ENCODE measurements at places on chromosomes 3 and 15.

- no peak for DNase-seq
Observed at GRCh38 chr3:110579840-110580550, 491.6 kb upstream of the NECTIN3 start.

- DNase-seq = no peak
Observed at GRCh38 chr15:68447976-68448755, 16.2 kb upstream of the ITGA11 start.

- DNase-seq = no peak
Observed at GRCh38 chr15:48981941-48982340, 18.2 kb upstream of the SHC4 start.

DNA sequence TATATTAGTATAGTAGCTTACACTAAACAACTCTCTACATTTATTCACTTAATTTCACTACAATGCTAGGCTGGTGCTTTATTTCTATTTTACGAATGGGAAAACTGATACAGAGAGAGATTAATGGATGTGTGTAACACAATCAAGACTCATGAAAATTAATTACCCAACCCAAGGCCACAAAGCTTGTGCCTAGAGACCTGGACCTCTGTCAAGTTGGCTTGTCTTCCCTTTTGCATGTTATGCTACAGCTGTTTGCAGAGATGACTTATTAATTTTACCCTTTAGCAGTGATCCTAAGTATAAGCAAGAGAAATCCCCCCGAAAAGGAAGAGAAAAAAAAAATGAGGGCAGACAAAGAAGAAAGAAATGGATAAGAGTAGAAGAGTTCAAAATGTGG is 162.5 kb downstream of the C3orf38 start:
- DNase-seq = no peak

DNA sequence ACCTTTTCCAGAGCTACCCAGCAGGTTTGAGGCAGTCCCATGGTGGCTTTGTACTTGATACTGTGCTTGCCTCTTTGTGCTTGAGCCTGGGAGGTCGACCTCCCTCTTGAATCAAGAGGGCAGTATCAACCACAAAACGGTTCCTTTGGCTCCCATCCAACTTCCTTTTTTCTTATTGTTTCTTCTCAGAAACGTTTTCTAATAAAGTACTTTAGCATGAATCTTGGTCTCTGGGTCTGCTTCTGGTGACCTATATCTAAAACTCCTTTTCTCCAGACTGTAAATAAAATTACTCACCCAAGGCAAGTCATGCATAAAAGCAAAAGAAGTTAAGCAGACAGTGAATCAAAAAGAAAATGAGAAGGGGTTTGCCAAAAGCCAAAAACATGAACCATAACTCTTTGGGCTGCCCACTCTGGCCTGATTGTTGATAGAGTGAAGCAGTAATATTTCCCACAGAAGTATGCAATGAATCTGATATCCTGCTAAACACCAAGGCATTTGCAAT is 112.2 kb upstream of the SLC4A7 start:
- no peak for DNase-seq

DNA sequence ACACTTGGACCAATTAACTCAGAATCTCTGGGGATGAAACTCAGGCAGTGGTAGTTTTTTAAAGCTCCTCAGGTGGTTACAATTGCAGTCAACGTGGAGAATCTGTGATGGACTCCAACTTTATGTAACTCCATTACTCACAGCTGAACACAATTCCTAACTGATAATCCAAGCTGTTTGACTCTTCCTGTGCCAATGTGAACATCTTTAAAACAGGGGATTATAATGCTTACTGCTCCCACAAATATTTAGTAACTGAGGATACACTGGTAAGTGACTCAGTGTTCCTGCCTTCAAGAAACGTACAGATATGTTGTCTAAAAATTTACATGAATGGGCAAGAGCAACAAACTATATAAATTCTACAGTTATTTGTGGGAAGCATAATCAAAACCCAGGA is 85.6 kb downstream of the OSBPL10 start:
- no peak for DNase-seq

GRCh38 chr3:194522579-194523046 is 35.8 kb upstream of the ATP13A3 start:
- DNase-seq = no peak

DNA sequence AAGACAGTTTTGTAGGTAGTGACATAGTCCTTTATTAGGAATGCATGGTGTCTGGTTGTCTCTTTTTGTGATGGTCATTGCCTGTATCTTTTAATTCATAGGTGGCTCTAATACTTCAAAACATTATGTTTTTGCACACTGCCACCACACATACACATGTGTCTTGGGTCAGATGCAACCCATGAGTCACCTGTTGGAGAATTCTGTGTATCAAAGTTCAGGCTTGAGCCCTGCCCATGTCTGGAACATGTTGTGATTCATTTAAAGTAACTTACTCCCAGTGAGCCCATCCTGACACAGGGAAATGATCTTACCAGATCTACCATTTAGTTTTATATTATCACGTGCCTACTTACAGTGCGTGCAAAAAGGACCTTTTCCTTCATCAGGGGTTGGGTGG is 142.7 kb downstream of the GHSR start:
- DNase-seq = no peak

DNA sequence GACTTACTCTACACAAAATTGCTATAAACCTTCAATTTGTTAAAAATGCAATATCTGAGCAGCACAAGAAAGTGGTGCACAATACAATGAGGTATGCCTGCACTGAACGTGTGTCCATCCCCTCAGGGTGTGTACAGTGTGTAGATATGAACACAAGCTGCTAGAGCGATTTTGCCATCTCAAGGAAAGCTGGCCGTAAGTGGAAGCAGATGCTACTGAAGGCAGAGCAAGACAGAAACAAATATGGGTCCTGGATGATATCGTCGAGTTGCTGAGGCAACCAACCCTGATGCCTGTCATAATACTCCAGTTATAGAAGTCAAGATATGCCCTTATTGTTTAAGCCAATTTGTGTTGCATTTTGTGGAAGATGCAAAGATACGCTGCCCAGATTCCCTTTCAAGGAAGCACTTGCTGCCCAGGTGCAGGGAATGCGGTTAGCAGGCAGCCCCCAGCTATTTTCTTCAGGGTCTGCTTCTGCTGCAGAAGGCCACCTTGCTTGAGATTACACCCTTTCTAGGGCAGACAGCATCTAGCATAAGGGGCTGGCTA is 25.8 kb upstream of the EHHADH start:
- DNase-seq = no peak

DNA sequence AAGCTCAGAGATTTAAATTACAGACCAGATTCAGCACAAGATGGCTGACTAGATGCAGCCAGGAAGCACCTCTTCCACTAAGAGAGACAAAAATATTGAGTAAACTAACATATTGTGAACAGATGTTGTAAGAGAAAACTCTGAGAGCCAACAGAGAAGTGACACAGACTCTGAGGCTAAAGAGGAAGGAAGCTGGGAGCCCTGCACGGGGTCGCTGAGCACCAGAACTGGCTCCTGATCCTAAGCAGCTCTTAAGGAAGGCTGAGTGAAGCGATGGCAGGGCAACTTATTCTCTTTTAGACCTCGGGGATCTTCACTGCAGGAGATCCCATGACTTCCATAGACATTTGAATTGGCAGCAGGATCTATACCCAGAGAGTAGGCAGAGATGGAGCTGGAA is 578.0 kb upstream of the GRM7 start:
- no peak for DNase-seq

DNA sequence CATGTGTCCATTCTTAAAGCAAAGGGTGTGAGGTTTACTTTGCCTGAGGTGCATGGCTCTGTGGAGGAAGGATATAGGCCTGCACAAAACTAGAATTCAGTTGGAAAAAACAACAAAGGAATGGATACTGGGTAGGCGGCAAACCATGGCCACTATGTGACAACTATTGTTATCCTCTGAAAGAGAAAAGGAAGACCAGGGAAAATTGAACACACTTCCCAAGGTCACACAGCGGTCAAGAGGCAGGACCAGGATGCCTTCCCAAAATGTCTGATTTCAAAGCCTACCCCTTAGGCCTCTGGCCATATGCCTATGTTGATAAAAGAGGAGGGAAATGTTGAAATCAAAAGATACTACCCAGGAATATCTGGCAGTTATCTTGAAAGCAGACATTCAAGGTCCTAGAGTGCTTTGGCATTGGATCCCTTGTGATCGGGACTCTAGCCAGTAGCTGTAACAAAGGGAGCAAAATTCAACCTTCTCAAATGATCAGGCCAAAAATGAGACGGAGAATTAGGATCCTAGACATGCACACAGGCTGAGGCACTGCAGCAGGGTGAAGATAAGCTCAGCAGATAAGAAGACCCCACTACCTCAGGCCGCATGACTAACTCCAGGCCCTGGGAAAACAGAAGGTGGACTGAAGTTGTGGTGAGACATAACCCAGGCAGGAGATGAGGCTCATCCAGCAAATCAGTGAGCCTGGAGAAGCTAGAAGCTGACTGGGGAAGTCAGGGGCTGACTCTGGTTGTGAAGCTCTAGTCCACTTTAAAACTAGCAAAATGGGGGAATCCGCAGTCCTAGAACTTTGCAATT is 292.2 kb downstream of the NEK10 start:
- DNase-seq = no peak

DNA sequence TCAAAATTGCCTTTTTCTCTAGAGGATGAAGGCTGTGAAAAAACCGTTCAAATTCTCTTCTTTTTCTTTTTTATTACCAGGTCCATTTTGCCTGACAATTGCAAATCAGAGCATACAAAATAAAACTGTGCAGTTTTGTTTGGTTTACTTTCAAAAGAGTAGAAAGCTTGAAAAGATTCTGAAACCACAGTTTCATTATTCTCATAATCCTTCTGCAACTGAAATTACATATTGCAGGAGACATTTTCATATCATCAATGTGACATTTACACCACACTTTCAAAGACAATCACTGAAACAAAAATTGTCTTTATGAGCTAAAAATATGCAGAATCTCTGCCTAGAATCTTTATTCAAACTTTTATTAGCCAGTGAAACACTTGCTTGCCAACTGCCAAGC is 296.4 kb upstream of the TPRG1 start:
- no peak for DNase-seq

DNA sequence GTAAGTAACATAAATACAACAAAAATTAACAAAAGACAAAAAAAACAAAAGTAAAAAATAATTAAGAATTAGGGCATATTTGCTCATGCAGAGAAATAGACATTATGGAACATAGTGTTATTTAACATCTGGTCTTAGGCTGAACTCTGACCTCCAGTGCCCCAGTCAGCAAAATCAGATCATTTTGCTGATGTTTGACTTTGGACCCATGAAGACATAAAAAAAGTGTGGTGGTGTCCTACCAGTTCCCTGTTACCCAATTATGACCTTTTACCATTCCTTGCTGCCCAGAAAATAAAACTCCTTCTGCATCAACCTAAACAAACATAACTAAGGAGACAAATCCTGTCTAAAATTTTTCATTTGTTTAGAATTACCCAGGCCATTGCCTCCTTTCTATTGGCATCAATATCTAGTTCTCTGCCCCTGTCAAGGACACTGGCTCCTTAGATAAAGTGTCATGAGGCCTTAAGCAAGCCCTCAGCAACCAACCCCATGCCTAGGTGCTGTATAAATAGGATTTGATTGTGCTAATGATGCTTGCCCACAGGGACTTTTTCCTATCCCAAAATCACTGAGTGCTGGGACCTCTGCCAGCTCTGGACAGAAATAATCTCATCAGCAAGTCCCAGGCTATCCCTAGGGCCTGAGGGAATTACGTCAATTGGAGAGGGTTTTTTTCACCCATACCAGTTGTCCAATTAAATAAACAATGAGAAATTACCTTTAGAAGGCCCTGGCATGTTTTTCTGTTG is 334.5 kb upstream of the UMPS start:
- no peak for DNase-seq

- no peak for DNase-seq
Observed at GRCh38 chr3:185250653-185251052, 3.2 kb downstream of the EHHADH start.

DNA sequence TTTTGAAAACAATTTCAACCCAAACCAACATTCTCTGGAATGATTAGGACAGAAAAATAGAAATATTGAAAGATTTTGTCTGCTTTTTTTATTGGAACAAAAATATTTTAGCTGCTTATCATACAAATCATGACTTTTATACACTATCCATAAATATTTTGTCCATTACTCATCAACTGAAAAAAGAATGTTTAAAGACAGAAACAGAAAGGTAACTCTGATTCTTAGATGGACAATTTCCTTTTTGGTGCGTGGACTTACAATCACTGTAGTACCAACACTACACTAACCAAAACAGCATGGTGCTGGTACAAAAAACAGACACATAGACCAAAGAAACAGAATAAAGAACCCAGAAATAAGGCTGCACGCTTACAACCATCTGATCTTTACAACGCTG is 582.8 kb upstream of the CCDC54 start:
- DNase-seq = no peak

DNA sequence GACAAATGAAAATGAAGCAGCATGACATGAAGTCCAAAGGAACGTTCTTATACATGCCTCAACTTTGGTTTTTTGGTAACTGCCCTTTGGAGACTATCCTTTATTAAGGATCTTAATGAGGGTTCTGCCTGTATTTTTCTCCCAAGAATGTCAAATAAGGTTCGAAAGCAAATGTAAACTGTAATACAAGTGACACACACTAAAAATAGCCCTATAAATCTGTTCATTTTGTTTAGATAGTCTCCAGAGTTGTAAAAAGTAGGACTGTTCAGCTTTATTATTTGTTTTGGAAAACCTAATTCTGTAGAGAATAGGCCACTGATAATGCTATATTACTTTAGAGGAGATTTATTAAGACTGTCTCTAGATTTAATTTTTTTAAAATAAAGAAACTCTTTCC is 80.5 kb upstream of the CDIN1 start:
- no peak for DNase-seq

DNA sequence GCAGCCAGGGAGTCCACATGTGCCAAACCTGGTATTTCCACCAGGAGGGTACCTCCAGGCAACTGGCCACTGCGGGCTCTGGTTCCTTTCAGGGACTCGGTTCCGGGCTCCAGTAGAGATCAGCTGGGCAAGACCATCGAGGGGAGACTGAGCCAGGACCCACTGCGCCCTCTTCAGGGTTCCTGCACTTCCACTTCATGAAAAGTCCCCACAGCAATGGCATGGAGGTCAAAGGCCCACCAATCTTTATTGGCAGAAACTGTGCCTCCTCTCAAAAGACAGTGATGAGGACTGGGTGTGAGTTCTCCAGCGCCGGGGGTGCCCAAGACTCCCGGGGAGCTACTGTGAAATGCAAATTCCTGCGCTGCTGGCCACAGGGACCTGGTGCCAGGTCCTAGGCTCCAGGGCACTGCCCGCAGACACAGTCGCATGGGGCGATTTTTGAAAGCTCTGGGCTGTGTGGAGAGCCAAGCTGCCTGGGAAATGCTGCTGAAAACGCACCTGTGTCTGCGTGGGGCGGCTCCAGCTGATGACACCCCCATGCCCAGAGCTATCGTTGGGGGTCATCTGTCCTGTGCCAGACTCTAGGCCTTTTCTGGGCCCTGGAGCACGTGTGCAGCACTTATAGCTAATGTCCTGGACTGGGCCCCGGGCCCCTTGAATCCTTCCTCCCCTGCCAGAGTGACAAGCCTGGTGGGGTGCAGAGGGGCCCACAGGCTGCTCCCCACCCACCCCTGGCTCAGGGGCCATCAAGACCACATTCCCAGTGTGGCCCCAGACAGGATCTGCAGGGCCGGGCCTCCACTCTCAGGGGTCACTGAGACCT is 144.0 kb downstream of the NSMCE3 start:
- no peak for DNase-seq

All from stimulated activated CD4-positive, alpha-beta T cell treated with anti-CD3 and anti-CD28 coated beads, Interleukin-15, amount 100 ng/mL, for 1 hour (primary cell).